ENCODE measurements at places on chromosomes 12 and 14.

DNA sequence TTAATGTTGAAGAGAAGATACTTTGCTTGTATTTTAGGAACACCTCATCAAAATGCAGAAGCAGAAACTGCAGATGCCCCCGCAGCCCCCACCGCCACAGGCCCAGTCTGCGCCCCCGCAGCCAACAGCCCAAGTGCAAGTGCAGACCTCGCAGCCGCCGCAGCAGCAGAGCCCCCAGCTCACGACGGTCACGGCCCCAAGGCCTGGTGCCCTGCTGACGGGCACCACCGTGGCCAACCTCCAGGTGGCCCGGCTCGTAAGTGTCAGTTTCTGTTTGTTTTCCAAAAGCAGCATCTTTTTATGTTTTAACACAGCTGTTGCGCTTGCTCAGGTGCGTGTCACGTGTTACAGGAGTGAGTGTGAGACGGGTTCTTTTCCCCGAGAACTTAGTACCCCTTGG, 79.5 kb downstream of the DDX51 start:
- no peak overlapping the region for H3K27ac ChIP-seq
- no peak overlapping the region for H3K4me3 ChIP-seq
- no peak for DNase-seq
- H3K4me1 ChIP-seq, result peaks cover 11% of the 10 kb centered on the region
- no peaks in the 10 kb centered on the region for H3K27me3 ChIP-seq

DNA sequence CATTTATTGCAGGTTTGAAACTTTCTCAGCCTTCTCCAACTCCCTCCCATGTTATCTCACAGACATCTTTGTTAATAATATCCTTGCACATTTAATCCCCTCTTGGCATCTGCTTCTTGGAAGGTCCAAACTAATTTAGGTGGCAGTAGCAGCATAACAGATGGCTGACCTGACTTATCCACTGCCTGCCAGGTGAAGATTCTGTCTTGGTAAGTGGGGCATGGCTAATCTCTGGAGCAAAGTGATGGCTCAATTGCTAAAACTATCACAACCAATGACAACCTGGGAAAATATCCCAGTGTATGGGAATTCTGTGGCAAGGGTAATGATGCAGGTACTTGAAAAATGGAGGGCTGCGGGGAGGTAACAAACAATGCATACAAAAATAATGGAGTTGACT, 58.2 kb upstream of the ALG10B start:
- H3K27me3 ChIP-seq, result no peaks in the 10 kb centered on the region
- H3K4me1 ChIP-seq, result no peaks in the 10 kb centered on the region
- no peak overlapping the region for H3K27ac ChIP-seq
- DNase-seq, result no peak
- H3K4me3 ChIP-seq, result no peak overlapping the region

DNA sequence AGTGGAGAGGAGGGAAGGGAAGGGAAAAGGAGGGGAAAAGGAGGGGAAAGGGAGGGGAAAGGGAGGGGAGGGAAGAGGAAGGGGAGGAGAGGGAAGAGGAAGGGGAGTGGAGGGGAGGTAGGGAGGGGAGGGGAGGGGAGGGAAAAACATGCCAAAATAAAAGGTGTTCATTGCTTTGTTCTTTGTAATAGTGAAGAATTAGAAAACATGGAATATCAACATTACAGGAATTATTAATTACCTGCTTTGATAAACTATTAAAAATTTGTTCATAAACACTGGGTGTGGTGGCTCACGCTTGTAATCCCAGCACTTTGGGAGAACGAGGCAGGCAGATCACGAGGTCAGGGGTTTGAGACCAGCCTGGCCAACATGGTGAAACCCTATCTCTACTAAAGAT, 579.2 kb downstream of the MED13L start:
- H3K36me3 ChIP-seq, result no peaks in the 10 kb centered on the region
- H3K4me3 ChIP-seq, result no peak overlapping the region
- H3K27ac ChIP-seq, result no peak overlapping the region
- no peaks in the 10 kb centered on the region for H3K27me3 ChIP-seq
- DNase-seq, result no peak

- no peak for DNase-seq
- H3K27me3 ChIP-seq, result no peaks in the 10 kb centered on the region
- no peaks in the 10 kb centered on the region for H3K36me3 ChIP-seq
- H3K27ac ChIP-seq, result no peak overlapping the region
- no peaks in the 10 kb centered on the region for H3K4me1 ChIP-seq
Observed at GRCh38 chr14:26599291-26599690, 1.5 kb upstream of the NOVA1 start.

- no peaks in the 10 kb centered on the region for H3K4me1 ChIP-seq
- H3K27ac ChIP-seq, result no peak overlapping the region
- no peaks in the 10 kb centered on the region for H3K27me3 ChIP-seq
Observed at GRCh38 chr12:124380796-124381455, 86.0 kb downstream of the RFLNA start.

DNA sequence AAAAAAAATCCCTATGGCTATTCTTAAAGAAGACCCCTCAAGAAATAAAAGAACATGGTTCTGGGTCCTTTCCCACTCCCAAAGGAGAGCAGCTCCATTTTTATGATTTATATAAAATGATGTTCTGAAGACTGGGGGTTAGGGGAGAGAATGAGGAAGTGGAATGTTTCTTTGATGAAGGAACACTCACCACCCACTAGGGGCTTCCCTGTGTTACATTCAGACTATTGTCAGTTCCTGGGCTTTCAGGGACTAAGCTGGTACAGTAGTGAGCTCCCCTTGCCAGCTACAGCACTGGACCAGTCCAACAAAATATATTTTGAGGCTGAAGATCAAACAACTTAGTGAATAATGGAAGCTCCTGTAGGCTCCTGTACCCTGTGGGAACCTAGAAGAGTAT, 98.9 kb downstream of the HMGA2 start:
- H3K4me1 ChIP-seq, result no peaks in the 10 kb centered on the region
- no peak overlapping the region for H3K4me3 ChIP-seq
- DNase-seq, result no peak
- H3K27me3 ChIP-seq, result no peaks in the 10 kb centered on the region
